ENCODE measurements at places on chromosomes 7 and 10.

DNA sequence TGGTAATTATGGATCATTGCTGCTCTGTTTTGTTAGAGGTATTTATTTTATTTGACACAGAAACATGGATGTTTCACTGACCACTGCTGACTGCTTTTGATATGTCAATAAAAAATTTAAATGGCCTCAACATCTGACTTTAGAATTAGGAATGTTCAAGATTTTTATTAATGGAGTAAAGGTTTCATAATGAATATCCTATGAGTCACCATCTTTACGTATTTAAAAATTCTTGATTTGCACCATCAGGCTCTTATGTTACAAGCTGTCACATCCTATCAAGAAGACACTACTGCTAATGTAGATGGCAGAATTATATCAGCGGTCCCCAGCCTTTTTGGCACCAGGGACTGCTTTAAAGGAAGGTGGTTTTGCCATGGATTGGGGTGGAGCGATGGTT is 578.7 kb upstream of the NRP1 start:
- no peak for DNase-seq

DNA sequence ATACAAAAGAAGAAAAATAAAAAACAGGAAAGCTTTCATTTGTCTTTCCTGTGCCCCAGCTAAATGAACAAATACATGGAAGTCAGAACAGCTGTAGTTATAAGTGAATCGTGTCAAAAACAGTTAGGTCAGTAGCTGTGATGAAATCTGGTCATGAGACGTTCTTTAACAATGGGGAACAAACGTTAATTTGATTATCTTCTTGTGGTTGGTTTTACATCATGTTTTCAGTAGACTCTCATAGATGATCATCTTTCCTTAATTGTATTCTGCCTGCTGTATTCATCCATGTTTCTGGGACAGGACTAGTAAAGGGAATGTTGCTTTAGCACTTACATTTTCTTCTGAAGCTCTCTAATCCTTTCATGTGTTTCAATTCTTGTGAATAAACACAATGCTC is 97.0 kb downstream of the PCLO start:
- DNase-seq: no peak

GRCh38 chr7:16136896-16137295 is 284.4 kb downstream of the CRPPA start:
- no peak for DNase-seq

- no peak for DNase-seq
Measured at GRCh38 chr7:76108540-76109233, 60.8 kb downstream of the MDH2 start.

DNA sequence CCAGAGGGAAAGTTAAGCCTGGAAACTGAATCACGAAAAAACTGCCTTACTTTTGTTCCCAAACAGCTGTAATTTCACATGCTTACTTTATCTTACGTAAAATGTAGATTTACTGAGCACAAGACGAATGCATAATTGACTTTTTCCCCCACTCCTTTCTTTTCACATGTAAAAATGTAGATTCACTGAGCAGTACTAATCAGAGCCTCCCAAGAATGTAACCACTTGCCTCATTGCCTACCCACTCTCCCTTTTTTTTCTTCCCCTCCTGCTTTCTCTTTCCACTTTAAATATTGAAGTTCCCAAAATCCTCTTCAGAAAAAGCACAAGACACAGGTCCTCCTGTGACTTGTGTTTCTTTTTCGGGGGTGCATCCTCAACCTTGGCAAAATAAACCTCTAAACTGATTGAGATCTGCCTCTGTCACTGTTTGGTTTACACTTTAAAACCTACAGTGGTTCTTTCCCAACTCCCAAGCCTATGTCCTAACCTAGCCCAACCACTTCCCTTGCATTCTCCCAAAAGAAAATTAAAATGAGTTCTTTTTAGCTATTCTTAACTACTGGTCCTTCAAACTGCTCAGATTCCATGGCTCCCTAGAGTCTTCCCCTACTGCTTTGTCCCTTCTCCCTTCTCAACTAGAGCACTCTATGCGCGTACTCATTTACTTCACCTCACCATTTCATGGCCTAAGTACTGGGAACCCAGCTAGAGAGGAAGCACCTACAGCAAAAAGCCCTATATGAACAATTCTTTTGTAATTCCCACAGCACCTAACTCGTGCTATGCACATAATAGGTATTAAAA is 236.6 kb upstream of the MKLN1 start:
- DNase-seq: no peak

DNA sequence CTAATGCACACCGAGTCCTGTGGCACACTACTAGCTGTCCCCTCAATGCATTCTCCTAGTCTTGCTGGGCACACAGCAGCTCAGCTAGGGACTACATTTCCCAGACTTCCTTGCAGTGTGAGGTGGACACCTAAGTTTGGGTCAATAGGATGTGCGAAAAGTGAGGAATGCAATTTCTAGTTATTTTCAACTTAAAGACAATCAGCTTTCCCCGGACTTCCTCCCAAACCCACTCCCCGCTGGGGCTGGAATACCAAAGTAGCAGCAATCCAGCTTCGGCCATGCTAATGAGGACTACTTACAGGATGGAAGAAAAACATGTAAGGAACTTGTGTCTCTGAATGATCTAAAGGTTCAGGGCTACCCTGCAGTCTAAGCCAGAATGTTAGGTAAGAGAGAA is 286.4 kb upstream of the LRRN3 start:
- DNase-seq: peak; percentile 55

- DNase-seq: no peak
Measured at GRCh38 chr7:39321909-39322498, 244.2 kb upstream of the YAE1 start.

DNA sequence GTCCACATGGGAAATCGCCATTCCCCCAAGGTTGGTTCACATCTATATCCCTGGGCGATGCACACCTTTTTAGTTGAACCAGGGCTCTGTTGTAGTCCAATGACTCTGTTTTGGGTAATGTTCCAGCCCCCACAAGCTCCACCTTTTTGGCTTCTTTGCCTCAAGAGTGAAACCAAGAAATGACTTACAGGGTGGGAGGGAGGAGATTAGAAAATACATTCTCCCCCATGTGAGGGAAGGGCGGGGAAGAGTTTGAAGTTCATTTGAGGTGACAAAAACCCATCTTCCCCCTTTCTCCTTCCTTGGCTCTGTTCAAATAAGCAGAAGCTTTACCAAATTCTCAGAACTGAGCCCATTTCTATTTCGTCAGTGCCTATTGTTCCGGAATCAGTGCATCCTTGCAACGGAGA is 82.8 kb downstream of the GATA3 start:
- DNase-seq: no peak

GRCh38 chr10:85581371-85581770 is 785.2 kb downstream of the GRID1 start:
- DNase-seq: no peak

All from neural progenitor cell (in vitro differentiated cells).